Amniotic stem cell (primary cell): ENCODE measurements at places on chromosomes 6 and 20.

- no peak for DNase-seq
Observed at GRCh38 chr20:57160985-57161384, 105.5 kb downstream of the BMP7 start.

DNA sequence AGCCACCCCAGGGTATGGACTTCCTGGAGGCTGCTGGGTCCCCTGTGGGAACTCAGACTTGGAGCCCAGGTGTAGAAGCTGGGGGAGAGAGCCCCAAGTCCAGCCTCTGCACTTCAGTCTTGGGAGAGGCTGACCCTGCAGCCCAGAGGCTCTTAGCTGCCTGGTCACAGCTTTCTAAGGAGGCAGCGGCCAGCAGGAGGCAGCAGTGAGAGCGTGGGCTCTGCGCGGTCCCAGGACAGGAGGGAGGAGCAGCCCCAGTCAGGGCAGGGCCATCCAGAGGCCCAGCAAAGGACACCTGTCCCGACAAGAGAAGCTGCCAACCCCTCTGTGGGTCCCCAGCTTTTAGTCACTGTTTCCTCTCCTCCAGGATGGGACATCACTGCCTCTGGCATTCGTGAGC lies 9.4 kb downstream of the TREML2 start:
- DNase-seq, result no peak

DNA sequence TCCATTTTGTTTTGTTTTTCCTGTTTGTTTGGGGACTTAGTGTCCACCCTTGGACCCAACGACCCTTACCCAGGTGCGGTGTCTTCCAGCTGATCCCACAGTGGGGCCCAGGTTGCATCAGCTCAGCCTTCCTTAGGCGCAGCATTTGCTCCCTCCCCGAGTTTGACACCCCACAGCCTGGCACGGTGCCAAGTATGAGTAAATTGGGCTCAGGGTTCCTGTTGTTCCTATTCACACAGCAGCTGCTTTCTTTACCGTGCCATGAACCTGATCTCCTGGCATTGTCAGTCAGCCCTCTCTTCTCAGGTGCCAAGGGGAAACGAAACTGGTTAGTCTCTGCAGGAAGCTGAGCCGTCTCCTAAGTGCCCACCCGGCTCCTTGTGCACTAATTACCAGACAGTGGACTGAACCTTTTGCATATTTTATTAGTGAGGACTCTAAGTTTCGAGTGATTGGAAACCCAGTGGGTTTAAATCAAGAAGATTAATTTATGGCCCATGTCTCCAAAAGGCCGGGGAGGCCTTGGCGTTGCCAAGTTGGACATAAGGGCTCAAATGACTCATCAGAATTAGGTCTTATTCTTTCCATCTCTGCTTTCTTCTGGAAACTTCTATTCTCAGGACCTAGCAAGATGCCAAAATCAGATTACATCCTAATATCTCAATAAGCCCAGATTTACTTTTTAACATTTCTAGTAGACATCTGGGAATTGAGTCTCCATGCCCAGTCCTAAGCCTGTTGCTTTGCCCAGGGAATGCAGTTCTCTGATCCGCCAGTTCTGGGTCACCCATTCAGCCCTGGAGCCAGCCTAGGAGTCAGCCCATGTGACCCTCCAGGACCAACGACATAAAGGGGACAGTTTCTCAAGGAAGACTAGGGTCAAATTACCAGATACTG lies 68.8 kb downstream of the TSHZ2 start:
- no peak for DNase-seq

DNA sequence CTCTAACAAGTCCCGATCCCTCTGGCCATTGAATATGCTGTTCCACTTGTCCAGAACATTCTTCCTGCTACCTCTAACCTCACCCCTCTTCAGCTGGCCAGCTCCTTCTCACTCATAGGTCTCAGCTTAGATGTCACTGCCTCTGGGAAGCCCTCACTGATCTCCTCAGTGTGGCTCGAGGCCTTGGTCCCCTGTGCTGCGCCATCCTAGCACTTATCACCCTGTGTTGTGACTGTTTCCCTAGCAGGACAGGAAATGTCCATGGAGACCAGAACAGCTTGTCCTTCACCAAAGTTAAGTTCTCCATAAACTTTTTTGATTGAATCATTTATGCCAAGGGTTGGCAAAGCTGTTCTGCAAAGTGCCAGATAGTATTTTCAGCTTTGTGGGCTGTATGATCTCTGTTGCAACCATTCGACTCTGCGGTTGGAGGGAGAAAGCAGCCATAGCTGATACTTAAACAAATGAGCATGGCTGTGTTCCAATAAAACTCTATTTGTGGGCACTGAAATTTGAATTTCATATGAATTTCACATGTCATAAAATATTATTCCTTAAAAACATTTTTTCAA lies 6.5 kb upstream of the BNIP5 start:
- DNase-seq, result no peak

DNA sequence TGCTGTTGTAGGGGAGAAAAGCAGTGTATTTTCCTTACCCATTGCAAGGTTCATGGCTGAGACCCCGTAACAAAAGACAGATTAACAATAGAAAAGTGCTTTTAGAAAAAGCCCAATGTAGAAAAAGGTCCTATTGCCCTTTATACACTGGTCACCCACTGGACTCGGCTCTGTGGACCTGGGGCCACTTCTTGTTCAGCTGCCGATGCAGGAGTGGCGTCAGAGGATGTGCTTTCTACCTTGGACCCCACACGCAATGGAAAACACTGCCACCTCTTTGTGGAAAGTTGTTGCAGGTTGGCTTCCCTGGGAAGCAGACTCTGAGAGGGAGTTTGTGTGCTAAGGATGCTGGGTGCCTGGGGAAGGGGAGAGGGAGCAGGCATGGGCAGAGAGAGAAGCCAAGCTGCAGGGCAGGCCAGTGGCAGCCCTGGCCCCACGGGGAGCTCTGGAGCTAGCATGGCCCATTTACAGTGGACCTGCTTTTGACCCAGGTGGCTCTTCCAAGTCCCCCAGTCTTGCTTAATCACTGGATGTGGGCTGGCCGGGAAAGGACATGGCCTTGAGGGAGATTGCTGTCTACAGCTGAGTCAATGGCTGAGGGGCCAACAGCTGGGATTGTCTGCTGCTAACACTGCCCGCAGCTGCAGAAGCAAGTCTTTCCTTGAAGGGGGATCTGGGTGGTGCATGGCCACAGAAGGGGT lies 142.9 kb downstream of the CDC5L start:
- DNase-seq, result no peak
